ENCODE measurements at places on chromosomes 11 and 22.

- no peak for DNase-seq
Measured at GRCh38 chr22:40400159-40400558, 29.8 kb downstream of the SGSM3 start.

GRCh38 chr11:64500176-64501013 lies 90.6 kb upstream of the SLC22A12 start:
- no peak for DNase-seq

DNA sequence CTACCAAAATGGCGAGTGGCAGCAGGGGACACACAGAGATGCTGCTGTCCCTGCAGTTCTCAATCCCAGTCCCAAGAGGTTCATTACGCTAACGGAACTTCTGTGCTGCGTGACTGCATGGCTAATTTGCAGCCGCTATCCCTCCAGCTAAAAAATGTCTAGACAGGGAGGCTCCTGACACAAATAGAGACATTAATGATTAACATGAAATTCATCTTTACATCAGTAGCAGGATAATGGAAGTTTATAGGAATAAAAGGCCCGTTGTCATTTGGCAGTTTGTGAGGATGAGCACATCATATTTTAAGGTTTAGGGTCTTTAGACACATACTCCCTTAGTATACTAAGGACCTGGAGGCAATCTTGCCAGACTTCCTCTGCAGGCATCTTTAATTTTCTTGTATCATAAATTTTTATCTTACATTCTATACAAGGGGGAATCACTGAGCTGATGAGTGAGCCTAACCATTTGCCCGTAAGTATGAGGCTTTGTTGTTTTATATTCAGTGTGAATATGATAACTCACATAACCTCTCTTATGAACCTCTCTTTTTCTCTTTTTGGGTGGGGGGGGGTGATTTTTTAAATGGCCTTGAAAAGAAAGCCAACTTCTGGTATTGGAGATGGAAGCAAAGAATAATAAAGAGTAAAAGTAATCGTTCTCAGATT lies 99.8 kb upstream of the OR9G4 start:
- no peak for DNase-seq

DNA sequence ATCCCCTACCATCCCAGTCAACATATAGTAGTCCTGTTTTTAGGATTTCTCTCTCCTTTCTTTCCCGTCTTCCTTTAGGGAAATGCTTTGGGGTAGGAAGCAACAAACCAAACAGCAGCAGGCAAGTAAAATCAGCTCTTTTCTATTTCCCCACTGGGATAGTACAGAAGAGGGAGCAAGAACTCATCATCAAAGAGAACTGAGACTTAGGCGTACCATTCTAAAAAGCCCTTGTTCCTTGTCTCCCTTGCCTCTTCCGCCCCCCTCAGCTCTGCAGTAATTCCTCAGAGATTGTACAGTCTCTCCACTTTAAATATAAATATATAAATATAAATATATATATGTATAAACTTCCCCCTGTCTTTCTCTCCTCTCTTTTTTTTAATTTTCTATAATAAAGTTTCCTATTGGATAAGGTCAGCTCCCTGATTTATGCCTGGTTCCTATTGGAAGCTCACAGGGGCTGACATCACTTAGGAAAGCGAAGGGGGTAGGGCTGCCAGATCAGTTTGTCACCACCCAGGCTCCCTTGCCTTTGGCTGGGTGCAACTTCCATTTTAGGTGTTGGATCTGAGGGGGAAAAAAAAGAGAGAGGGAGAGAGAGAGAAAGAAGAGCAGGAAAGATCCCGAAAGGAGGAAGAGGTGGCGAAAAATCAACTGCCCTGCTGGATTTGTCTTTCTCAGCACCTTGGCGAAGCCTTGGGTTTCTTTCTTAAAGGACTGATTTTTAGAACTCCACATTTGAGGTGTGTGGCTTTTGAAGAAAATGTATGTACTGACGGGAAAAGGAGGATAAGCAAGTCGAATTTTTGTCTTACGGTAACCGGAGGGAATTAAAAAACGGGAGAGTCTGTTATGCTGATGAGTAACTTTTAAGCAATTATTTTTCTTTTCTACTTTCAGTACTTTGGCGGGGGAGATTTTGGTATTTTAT lies at the start of gene CTNND1:
Gene CTNND1, plus strand, starts transcription at position 502 of the 934 bp plus-strand sequence. CDS start 29,677 bp downstream, outside the sequence.
- DNase-seq = peak; percentile 53

- DNase-seq = no peak
Measured at GRCh38 chr11:128483211-128483788, 104.1 kb downstream of the ETS1 start.

DNA sequence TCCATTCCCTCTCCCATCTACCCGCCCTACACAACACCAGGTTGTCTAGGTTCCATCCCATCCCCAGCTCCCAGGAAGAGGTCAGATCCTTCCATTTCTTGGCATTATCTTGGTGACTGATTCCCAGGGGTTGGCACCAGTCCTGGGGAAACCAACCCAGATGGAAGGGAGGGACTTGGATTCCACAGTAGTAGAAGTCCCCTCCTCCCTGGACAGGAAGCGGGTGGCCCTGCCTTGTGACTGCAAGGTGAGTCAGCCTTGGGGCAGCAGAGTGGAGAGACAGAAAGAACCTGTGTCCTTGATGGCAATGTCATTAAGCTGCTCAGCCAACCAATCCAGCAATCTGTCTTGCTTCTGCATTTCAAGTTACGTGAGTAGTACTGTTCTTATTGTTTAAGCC lies 26.5 kb downstream of the SYT13 start:
- DNase-seq = no peak

DNA sequence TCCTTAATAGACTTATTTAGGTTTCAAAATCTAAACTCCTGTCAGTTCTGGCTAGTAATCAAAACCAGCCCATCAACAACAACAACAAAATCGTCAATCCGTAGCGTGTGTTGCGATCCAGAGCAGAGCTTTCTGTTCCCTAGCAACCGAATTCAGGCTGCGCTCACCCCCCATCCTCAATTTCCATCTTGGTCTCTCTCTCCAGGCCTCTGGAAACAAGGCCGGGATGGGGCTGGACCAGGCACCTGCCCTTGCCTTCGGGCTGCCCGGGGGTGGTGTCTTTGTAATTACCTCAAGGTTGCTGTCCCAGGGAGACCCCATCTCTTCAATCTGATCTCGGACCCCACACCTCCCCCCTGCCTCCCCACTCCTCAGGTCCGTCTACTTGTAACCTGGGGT lies 1341.5 kb downstream of the BRD1 start:
- DNase-seq = no peak

- no peak for DNase-seq
Measured at GRCh38 chr22:21921729-21922128, 30.9 kb downstream of the PPM1F start.

- DNase-seq = no peak
Measured at GRCh38 chr11:107821199-107821927, 37.2 kb downstream of the SLC35F2 start.

GRCh38 chr11:94869186-94869585 lies 101.0 kb downstream of the AMOTL1 start:
- DNase-seq = no peak

DNA sequence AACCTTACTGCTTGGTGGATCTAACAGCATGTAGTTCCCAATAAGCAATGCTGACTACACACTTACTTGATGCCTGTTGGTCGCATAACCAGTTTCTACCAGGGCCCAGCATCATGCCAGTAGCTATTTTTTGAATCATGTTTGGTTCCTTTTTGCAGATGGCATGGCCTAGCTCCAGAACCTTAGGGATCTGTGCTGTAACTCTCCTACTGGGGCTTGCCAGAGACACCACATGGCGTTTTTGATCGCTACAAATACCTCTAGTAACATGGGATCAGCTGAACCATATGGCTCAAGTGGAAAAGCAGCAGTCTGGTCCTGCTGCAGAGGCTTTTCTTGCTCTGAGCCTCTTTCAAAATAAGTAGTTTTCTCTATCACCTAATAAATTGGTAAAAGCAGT lies 654.6 kb upstream of the API5 start:
- no peak for DNase-seq

DNA sequence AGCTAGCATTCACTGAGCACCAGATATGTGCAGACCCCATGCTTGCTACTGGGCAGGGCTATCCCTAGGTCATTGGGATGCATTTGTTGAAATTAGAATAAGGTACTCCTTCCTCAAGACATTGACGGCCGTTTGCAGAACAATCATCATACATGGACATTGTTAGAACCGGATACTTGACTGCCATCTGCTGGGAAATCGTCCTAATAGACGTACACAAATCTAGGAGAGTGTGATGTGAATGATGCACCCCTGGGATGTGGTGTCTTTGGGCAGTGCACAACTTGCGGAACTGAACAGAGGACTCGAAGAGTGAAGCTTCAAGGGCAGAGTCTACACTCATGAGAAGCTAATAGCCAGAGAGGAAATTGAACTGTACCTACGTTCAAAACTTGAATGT lies 35.9 kb downstream of the MYO18B start:
- DNase-seq = no peak

DNA sequence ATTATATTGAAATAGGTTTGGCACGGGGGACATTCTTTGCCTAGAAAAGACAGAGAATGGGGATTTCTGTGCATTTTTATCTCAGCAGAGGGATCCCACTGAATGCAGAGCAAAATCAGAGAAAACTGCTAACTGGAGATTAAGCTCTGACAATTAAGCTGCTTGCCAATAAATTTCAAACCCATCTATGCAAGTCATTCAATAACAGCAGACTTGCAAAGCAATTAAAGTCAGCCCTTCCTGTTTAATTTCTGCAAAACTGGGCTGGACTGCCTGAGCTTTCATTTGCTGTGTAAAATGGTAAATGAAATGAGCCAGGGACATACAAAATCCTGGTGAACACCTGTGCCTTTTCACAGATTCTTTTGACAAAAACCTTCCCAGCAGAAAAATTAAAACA lies 1273.9 kb upstream of the CNTN5 start:
- no peak for DNase-seq

GRCh38 chr11:57775491-57775890 lies 13.9 kb downstream of the CTNND1 start:
- no peak for DNase-seq

GRCh38 chr11:75214411-75214821 lies 26.2 kb upstream of the TPBGL start:
- DNase-seq = peak; percentile 94

GRCh38 chr11:9397746-9398680 lies 13.6 kb downstream of the IPO7 start:
- DNase-seq = no peak

DNA sequence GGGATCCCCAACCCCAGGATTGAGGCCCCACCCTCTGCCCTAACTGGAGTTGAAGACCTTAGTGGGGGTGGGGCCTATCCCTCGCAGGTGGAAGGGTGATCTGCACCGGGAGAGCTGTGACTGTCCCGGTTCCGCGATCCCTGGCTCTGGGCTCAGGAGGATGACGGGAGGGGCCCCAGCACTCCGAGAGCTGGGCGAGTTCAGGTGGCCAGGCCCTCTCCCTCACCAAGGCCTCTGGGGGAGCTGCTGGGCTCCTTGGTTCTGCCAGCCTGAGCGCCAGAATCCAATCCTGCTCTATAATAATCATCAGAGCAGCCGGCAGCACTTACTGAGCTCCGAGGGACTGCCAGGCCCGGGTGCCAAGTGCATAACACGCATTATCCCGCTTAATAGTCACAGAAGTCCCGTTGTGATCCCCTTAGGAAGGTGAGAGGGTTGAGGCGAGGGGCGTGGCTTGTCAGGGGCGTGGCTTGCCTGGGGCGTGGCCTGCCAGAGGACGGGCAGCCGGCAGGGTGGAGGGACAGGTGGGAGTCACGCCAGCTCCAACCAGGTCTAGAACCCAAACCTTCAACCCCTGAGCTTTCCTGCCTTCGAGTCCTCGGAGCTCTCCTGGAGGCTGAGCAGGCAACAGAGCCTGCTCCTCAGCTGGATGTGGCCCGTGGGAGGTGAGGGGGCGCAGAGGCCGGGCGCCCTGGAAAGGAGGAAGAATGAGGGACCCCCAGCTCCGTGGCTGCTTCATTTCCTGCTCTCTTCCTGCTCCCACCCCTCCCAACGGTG lies 7.3 kb upstream of the SYT7 start:
- DNase-seq = peak; percentile 75
